Amniotic stem cell (primary cell): ENCODE measurements at places on chromosomes 5 and 9.

- no peak for DNase-seq
These were observed 8.0 kb downstream of the BRD3 start for GRCh38 chr9:134059661-134060395.

- no peak for DNase-seq
These were observed 258.0 kb downstream of the TLE4 start for GRCh38 chr9:79829566-79830302.

DNA sequence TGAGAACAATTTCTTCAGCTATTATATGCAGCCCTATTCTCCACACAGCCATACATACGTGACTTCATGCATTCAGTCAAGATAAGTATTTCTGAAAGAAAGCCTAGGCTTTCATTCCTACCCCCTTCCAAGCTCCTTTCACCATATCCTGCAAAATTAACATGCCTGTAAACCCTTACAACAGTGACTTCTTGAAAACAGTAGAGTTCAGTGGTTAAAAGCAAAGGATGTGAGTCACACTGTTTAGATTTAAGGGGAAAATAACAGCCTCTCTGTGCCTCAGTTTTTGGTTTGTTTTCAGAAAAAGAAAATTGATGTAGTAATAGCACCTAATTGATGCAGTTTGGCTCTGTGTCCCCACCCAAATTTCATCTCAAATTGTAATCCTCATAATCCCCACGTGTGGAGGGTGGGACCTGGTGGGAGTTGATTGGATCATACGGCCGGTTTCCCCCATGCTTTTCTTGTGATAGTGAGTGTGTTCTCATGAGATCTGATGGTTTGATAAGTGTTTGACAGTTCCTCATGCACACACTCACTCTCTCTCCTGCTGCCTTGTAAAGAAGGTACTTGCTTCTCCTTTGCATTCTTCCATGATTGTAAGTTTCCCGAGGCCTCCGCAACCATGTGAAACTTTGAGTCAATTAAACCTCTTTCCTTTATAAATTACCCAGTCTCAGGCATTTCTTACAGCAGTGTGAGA, 264.8 kb downstream of the CETN3 start:
- no peak for DNase-seq

- no peak for DNase-seq
These were observed 73.7 kb upstream of the TNC start for GRCh38 chr9:115191667-115192066.

DNA sequence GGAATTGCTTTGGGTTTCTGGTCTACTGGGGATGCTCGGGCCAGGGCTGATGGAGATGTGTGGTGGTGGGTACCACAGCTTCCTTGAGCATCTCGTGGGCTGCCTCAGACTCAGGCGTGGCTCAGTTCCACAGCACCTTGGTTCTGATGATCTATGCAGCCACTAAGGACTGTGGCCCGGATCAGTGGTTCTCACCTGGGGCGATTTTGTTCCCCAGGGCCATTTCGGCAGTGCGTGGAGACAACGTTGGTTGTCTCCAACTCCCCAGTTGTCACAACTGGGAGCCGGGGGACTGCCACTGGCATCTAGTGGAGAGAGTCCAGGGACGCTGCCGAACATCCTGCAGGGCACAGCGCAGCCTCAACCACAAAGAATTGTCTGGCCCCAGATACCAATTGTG, 47.7 kb downstream of the FGF18 start:
- no peak for DNase-seq

- DNase-seq: no peak
These were observed 71.1 kb upstream of the FRRS1L start for GRCh38 chr9:109238125-109238524.

DNA sequence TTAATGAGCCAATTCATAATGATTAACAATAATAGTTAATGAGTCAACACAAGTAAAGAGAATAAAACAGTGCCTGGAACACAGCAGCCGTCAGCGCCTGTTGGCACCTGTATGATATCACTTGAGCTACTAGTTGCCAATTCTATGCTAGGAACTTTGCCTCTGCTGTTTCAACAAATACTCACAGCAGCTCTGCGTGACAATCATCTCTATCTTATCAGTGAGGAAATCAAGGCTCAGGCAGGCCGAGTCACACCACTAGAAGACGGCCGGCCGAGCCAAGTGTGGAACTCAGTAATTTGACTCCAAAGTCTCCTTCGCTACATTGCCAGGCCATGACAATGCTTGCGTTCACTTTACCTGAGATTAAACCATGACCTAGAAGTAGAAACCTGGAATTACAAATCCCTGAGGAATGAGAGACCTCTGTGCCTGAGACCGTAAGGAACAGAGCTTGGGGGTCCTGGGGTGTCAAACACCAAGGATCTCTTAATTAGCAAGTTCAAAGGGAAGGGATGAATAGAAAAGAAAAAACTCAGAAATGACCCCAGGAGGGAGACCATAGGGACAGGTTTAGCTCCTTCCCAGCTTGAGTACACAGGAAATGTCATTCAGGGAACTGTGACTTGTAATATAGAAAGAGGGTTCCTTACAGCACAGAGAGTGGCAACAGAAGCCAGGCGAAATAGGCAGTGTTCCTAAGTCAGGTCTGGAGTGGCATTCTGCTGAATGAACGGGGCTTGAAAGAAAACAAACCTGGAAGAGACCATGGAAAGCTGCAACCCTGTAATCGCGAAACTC, 109.1 kb downstream of the SUSD1 start:
- DNase-seq: no peak

- no peak for DNase-seq
These were observed 57.5 kb downstream of the ADAMTS12 start for GRCh38 chr5:33834334-33834733.

DNA sequence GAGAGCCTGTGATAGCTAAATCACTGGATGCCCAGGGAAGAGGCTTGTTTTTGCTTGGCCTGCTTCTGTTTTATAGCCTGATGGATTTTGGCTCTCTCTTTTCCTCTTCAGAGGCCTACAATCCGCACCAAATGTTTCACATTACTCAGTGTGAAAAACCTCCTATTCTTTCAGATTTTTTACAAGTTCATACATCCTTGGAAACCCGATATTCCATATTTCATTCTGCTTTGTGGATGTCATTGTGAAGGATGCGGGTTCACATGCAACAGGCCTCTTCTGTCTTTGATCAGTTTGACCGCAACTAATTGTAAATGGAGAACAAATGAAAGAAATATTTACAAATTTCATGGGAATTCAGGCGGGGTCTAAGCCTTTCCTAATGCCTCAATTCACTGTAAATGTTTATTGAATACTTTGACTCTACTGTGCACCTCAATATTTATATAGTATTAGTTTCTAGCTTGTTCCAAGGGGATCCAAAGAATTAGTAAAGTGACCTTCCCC, 269.9 kb downstream of the DMRT2 start:
- no peak for DNase-seq
